ENCODE measurements at places on chromosomes 12 and 14. TPM values are rescaled to one million over a fixed set of nuclear protein-coding genes. Genes with fewer than 3 reads are reported as not detected.

- peak within 1 kb of the TSS; percentile 100 for H3K27ac ChIP-seq
- H3K36me3 ChIP-seq = no peaks in the 10 kb centered on the region
- H3K4me3 ChIP-seq = peak within 1 kb of the TSS; percentile 93
- no peaks in the 10 kb centered on the region for H3K27me3 ChIP-seq
These were observed at the start of gene ZBTB1 for GRCh38 chr14:64504310-64504896. TSS of gene ZBTB1 (plus strand) at chr14:64504770. CDS start at chr14:64521505, 16,735 bp downstream.

DNA sequence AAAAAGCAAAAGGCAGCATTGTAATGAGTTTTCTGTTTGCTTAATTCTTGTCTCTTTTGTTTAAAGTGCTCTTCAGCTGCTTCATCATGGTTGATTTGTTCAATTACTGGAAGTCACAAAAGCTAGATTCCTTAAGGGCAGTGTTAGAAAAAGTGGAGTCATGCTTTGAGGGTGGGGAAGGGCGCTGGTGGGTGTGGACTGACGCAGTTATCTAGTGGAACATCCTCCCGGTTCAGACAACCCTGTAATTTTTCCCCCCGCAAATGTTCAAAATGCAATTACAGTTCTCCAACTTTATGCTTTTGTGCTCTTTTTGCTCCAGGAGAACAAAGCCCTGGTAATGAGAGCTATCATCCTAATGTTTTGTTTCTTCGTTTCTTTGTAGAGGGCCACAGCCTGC lies 2.1 kb downstream of the AKAP6 start:
- no peaks in the 10 kb centered on the region for H3K36me3 ChIP-seq
- DNase-seq = no peak
- no peaks in the 10 kb centered on the region for H3K27me3 ChIP-seq
- no peaks in the 10 kb centered on the region for H3K4me1 ChIP-seq

GRCh38 chr12:21073822-21074460 lies 57.1 kb upstream of the SLCO1B1 start:
- no peak for DNase-seq
- H3K36me3 ChIP-seq = no peaks in the 10 kb centered on the region
- no peak overlapping the region for H3K27ac ChIP-seq
- no peaks in the 10 kb centered on the region for H3K4me1 ChIP-seq
- H3K4me3 ChIP-seq = no peak overlapping the region

DNA sequence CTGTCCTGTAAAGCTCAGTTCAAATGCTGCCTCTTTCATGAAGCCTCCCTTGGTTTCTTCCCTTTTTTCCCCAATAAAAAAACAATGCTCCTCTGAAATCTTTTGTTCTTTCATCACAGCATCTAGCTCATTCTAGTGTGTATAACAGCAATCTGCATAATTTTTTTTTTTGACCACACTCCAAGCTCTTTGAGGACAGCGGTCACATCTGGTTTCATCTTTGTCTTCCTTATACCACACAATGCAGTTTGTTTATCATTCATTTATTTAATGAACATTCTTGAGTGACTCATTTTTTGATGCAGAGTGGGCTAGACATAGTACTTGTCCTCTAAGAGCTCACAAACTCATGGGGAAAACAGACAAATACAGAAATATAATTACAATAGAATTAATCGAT lies 7.3 kb downstream of the GNG2 start:
- no peaks in the 10 kb centered on the region for H3K36me3 ChIP-seq
- no peaks in the 10 kb centered on the region for H3K27me3 ChIP-seq
- no peak for DNase-seq
- H3K4me1 ChIP-seq = peaks cover 71% of the 10 kb centered on the region
- no peak overlapping the region for H3K4me3 ChIP-seq

GRCh38 chr14:42311876-42312275 lies 705.2 kb downstream of the LRFN5 start:
- H3K36me3 ChIP-seq = no peaks in the 10 kb centered on the region
- H3K27me3 ChIP-seq = no peaks in the 10 kb centered on the region
- no peak overlapping the region for H3K27ac ChIP-seq
- H3K4me1 ChIP-seq = no peaks in the 10 kb centered on the region
- H3K4me3 ChIP-seq = no peak overlapping the region

- no peak overlapping the region for H3K4me3 ChIP-seq
These were observed 5.9 kb upstream of the WASHC3 start for GRCh38 chr12:102067574-102068258.

GRCh38 chr14:70567791-70568190 lies 32.7 kb downstream of the MED6 start:
- H3K27me3 ChIP-seq = no peaks in the 10 kb centered on the region
- H3K4me1 ChIP-seq = no peaks in the 10 kb centered on the region
- no peak overlapping the region for H3K4me3 ChIP-seq

DNA sequence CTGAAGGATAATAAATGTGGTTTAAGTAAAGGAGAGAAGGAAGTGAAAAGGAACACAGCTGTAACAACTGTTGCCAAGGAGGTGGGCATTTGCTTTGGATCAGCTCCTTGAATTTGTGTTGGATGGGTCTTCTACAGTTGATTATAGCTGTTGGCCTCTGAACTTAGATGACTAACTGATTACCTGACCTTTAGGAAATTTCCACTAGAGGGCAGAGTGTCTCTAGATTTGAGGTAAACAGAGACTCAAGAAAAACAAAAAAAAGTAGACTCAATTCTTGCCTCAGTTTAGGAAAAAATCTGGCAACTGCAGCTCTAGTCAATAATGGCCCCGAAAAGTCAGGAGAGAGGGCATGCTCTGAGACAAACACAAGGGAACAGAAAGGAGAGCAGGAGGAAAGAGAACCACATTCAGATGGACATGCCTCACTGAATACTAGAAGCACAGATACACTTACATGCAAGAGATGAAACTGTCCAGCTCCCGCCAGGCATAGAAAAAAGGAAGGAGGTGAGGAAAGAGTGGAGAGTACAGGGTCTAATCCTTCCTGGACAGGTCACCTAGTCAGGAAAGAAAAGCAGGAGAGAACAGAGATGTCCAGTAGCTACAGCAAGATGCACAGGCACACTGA lies 20.6 kb downstream of the COX14 start:
- H3K4me3 ChIP-seq = no peak overlapping the region
- H3K4me1 ChIP-seq = no peaks in the 10 kb centered on the region
- DNase-seq = no peak
- H3K27ac ChIP-seq = no peak overlapping the region

DNA sequence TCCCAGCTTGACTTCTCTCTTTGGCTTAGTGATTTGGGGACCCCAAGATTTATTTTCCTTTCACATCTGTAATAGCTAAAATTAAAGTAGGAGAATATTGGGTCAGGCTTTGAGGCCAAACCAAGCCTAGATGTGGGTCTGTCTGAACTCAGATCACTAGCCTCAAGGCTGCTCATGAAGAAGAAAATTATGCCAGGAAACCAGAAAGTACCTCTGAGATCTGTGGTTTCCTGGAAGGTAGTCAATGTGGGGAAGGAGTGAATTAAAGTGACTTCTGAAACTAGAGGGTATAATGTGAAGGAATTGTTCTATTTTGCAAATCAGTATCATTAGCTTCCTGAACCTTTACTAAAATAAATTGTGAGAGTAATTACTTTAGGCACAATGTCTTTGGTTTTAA lies 13.4 kb upstream of the CLEC12A start:
- H3K4me3 ChIP-seq = no peak overlapping the region
- no peaks in the 10 kb centered on the region for H3K36me3 ChIP-seq
- no peaks in the 10 kb centered on the region for H3K27me3 ChIP-seq
- H3K27ac ChIP-seq = no peak overlapping the region

Gene PRR4
- total RNA-seq = 3.8 TPM

Gene MLXIP
- 87.9 TPM for total RNA-seq

Gene CCDC38
- 0.49 TPM for total RNA-seq

Gene PPP1R36
- not detected for total RNA-seq

Gene SERPINA12
- total RNA-seq = not detected

Gene SIX4
- total RNA-seq = 0.22 TPM

Gene PCBP2
- 707 TPM for total RNA-seq

Gene IL22
- total RNA-seq = not detected
